T-helper 17 cell (primary cell): ENCODE measurements at places on chromosomes 16 and 17.
A peak's percentile ranks its signal among the peaks of the same experiment; 100 is the strongest.

DNA sequence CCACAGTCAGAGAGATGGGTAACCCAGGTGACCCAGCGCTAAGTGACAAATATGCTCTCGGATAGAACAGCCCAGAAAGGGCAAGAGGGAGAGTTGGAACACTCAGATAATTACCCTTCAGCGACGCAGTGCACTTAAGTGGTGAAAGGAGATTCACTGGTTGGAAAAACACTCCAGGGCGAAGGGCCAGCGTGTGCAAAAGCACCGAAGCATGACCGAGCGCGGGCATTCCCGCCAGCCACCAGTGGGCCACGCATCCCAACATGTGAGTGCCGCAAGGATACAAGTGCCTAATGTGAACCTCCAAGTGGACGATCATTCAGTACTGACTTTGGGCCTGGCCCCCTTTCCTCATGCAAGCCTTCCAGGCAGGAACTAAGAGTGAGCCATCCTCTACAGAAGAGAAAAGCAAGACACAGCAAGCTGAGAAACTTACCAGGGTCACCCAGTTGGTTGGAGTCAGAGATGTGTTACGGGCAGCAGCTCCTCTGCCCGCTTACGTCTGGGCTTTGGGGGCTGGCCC lies 258.4 kb downstream of the C16orf95 start:
- no peak for DNase-seq

- no peak for DNase-seq
Observed at GRCh38 chr16:26598061-26598460, 468.7 kb upstream of the C16orf82 start.

GRCh38 chr17:62968445-62968923 lies 2.4 kb downstream of the TANC2 start:
- DNase-seq = no peak

- DNase-seq = no peak
Observed at GRCh38 chr16:82995286-82995923, 368.6 kb downstream of the CDH13 start.

DNA sequence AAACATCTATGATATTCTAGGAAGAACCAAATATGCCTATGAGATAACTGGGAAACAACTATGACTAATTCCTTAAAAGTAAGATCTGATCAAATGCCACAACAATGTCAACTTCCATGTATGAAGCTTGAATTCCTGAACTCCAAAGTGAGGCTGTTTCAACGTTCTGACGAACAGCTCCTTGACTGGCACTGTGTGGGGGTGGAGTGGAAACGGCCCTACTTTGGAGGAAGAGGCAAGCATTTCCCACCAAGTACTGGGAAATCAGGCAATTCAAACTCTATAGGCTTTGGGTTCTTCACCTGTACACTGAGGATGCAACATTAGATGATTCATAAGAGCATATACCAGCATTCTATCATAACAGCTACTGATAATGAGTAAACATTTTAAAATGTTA lies 187.2 kb downstream of the CDK5R1 start:
- no peak for DNase-seq

DNA sequence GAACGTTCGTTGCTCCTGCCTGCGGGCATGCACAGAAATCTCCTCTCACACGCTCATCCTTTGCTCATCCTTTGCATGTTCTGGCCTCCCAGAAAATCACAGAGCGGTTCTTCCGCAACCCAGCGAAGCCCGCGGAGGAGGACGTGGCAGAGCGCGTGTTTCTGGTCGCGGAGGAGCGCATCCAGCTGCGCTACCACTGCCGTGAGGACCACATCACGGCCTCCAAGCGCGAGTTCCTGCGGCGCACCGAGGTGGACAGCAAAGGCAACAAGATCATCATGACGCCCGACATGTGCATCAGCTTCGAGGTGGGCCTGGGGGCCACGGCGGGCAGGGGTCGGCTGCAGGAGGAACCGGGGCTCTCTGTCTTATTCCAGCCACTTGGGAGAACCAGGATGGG lies 9.6 kb upstream of the KATNB1 start:
- no peak for DNase-seq

DNA sequence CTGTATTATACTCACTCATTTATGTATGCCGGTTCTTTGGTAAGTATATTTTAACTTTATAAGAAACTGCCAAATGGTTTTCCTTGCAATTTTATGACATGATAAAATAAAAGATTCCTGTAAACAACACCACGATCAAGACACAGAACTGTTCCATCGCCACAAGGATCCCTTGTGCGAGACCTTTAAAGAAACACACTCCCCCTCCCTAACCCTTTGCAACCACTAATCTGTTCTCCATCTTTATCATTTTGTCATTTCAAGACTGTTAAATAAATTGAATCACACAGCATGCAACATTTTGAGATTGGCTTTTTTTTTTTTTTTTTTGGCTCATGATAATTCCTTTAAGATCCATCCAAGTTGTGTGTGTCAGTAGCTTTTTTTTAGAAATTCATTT lies 6.0 kb downstream of the ADGRG5 start:
- DNase-seq = no peak

- DNase-seq = no peak
Observed at GRCh38 chr16:22355487-22355908, 18.9 kb downstream of the CDR2 start.

- no peak for DNase-seq
Observed at GRCh38 chr17:15264542-15264941, 584 bp downstream of the PMP22 start.

DNA sequence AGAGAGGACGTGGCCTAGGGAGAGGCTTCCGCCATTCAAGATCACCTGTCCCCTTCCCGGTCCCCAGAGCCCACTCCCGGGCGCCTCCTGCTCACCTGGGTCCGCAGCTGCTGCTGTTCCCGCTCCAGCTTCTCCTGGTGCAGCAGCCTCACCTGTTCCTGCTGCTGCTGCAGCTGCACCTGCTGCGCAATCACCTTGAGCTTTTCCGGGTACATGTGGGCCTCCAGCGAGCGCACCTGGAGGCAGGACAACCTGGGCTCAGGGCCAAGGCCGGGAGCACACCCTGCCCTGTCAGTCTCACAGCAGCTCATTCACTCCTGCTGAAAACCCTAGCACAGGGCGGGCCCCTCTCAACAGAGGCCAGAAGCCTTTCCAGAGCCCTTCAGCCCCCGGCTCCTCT lies 12.5 kb downstream of the TFAP4 start:
- DNase-seq = no peak

- DNase-seq = peak; percentile 28
Observed at GRCh38 chr16:82011199-82011641, at the start of gene SDR42E1. Gene SDR42E1, minus strand, starts transcription at chr16:82011470. Its CDS starts 10,612 bp downstream, at chr16:82000858.

- no peak for DNase-seq
Observed at GRCh38 chr16:33059206-33059605, 134.8 kb upstream of the TP53TG3C start.

- DNase-seq = no peak
Observed at GRCh38 chr17:61411261-61412142, 11.9 kb downstream of the TBX2 start.
